Activated naive CD4-positive, alpha-beta T cell treated with anti-CD3 and anti-CD28 coated beads, Interleukin-2, amount 50 U/mL, for 16 hours (primary cell): ENCODE measurements at places on chromosomes 1 and 21.

DNA sequence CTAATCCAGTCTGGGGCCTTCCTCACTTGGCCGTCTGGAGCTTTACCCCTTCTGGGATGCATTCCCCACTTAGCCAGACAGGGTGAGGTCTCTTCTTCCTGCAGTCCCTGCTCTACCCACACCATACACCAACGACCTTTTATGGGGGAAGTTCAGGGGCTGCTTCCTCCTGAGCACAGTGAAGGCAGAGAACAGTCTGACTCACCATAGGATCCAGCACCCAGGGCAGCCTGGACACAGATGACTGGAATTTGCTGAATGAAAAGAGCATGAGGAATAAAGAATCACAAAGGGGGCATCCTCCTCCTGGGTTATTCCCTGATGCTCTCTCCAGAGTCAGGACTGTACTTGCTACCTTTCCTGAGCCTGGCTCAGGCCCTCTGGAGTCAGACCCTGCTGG is 4.6 kb upstream of the FOXE3 start:
- no peak for DNase-seq

GRCh38 chr1:150582371-150582770 is 3.0 kb upstream of the MCL1 start:
- no peak for DNase-seq

GRCh38 chr21:46399129-46399528 is 59.6 kb upstream of the DIP2A start:
- no peak for DNase-seq

- no peak for DNase-seq
Observed at GRCh38 chr1:19869929-19870328, 12.3 kb upstream of the OTUD3 start.

- no peak for DNase-seq
Observed at GRCh38 chr1:230713915-230714764, at the start of gene AGT. AGT (minus strand) TSS chr1:230714122; CDS start chr1:230710823, 3,299 bp downstream.

- DNase-seq, result no peak
Observed at GRCh38 chr1:44235808-44236207, 22.5 kb downstream of the DMAP1 start.

GRCh38 chr1:3419415-3420204 is 34.9 kb upstream of the ARHGEF16 start:
- no peak for DNase-seq

DNA sequence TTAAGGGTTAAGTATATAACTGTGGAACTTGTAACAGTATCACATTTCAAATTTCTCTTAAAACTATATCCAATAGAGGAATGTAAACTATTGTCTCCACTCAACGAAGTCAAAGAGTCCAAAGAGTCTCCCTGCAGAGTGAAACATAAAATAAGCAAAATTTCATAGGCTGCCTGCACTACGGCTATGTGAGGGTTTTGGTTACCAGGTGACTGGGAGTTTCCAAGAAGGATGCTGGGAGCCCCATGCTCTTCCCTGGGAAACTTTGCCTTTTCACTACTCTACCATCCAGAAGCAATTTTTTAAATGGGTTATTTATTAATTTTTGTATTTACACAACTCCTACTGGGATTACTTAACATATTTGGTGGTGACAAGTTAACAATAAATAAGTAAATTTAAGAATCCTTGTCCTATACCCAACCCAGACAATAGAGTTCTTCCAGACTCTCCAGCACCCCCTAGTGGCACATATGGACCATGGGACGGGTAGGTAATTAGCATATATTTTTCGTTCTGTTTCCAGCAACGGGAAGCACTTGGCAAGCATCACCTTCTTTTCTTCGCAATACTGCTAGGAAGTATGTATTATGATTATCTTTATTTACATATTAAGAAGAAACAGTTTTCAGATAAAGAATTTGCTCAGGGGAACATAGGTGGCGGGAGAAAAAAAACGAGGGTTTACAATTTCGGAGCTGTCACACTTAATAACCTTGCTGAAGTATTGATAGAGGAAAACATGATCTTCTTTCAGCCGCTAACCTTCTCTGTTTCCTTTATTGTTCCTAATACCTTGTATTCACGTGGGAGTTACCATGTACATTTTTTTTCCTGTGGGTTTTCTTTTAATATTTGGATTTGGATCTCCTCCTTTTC is 3.5 kb downstream of the FMO2 start:
- DNase-seq, result peak; percentile 20

- no peak for DNase-seq
Observed at GRCh38 chr1:204652497-204652896, 33.0 kb downstream of the LRRN2 start.

DNA sequence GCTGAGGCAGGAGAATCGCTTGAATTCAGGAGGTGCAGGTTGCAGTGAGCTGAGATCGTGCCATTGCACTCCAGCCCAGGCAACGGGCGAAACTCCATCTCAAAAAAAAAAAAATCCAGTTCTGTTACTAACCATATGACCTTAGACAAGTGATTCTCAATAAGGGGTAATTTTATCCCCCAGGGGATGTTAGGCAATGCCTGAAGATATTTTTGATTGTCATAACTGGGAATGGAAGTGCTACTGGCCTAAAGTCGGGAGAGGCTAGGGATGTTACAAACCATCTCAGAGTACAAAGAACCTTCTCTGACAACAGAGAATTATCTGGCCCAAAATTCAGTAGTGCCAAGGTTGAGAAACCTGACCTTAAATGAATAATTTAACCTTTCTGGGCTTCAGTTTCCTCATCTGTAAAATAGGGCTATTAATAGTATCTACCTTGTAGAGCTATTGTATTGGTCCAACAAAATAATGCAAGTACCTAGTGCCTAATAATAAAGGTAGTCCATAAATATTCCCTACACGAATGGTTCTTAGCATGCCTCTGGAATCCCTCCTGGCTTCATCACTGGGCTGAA is 5.8 kb upstream of the LMNA start:
- no peak for DNase-seq

DNA sequence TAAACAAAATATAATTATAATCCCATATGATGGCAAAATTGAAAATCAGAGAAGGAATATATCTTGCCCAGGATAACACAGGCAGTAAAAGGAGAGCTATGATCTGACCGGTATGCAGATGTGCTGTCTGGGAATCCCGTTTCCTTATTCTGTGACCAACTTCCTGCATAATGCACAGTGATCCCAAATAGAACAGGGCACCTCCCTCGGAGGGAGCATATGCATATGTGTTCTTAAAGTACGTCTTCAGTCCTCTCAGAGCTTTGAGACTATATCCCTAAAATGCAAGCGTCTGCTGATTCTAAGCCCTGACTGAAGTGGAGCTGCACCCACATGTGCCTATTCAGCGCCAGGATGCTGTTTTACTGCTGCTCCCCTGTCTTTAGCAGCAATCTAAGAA is 366.1 kb upstream of the PTBP2 start:
- no peak for DNase-seq

DNA sequence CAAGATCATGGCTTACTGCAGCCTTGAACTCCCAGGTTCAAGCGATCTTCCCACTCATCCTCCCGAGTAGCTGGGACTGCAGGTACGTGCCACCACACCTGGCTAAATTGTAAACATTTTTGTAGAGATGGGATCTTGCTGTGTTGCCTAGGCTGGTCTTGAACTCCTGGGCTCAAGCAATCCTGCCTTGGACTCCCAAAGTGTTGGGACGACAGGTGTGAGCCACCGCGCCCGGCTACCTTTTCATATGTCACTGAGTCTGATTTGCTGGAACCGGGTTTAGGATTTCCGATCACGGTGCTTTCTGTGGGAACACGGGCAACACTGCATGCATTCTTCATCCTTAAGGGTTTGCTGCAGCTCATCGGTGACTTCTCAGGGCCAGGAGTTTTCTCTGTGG is 32.2 kb upstream of the PCBP3 start:
- no peak for DNase-seq

DNA sequence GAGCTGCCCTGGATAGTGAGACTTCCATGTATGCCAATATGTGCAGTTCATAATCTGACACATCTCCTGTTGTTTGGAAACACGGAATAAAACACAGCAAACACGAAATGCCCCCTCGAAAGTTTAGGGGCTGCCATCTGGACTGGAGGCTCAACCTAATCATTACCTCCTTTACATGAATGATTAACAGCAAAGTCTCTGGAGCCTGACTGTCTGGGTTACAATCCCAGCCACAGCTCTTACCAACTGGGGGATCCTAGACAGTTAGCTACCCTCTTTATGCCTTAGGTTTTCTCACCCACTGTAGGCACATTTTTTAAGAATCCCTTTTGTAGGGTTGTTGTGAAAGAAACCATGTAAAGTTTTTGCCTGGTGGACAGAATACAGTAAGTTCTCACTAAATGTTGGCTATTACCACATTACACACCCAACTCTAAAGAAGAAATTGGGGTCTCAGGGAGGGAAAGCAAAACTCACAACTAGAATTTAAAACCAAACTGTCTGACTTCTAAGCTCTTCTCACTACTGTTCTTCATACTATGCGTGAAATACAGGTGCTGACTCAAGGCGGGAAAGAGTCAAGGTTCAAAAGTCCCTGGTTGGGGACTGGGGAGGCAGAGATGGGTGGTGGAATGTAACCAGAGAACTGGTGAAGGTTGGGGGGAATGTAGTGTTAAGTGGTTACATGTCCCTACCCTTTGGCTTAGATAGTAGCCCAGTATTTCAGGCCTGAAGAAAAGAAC is 24.2 kb downstream of the CYP4A22 start:
- DNase-seq, result no peak

DNA sequence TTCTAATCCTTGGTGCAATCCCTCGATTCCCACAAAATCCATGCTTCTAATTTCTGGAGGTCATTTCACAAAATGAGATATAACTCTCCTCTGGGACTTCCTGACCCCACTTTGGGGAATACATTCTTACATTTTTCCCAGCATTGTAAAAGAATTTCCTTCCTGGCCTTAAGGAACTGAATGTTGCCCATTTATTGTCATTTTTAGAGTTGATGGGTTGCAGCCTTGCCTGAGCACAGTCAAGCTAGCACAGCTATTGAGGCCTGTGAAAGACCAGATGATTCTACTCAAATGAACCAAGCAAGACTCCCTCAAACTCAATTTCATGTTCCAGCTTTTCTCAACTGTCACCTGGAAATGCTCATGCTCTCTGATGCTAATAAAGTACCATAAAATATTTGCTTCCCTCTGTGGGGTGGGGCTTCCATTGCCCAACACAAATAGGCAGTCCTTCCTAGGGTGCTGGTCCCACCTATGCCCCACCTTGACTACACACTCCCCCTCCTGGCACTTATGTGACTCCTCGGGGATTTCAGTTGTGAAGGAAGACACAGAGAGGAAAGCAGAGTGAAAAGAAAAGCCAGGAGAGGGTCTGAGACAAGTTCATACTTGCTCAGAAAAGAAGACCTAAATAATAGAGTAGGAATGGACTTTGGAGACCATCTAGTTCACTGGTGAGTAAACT is 24.0 kb upstream of the CDC7 start:
- DNase-seq, result no peak

DNA sequence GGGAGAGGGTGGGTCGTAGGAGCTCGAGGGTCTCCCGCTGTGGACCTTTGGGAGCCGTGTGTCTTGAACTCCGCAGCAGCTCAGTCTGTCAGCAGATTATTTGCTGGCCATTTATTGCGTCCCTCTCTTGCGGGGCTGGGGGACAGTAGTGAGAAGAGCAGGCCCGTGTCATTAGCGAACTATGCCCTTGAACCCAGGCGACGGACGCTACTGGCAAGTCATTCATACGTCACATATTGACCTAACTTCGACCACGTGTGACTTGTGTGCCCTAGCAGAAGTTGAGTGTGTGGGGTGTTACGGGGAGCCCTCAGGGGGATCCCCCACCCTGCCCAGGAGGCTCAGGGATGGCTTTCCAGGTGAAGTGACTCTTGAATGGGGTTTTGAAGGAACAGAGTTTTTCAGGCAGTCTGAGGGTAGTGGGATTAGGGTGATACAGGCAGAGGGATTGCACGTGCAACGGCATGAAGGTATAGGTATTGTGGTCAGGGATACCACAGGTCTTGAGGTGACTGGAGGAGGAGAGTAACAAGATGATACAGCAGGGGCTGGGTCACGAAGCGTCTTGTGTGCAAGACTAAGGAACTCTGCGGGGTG is 13.0 kb downstream of the RCC1 start:
- DNase-seq, result peak; percentile 44

- DNase-seq, result no peak
Observed at GRCh38 chr21:44962403-44962966, 22.7 kb downstream of the SLX9 start.

DNA sequence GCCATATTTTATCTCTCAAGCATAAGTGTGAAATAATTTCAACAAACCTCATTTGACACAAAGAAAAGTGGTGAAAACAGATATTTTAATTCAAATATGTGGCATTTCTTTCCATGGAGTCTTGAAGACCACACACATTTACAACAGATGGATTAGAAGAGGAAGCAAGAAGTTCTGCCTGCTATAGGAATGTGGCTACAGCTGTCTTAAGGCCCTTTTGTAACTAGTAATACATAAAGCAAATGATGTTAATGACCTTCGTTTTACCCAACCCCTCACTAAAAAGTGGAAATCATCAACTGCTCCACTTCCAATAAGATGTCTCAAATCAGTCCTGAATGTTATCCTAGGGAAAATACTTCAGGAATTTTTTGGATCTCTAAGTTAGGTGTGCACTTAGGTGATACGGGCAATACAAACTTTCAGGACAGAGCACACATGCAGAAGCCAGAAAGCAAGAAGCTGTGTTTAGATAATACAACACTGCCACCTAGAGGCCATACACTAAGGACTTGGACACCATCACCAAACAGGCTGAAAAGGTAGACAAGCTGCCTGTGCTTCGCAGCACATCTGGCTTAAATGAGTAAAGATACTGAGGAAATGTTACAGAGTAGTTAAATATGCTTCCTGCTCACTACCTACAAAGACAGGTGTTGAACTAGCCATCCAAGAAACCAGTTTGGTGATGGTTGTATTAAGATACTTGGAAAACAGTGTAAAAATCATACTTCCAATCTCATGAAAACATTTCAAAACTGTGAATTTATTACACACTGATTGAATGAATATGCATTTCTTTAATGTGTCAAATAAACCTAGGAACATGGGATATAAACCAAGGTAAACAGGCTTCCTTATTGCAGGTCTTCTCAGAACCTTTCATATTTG is 24.4 kb downstream of the RRAGC start:
- DNase-seq, result peak; percentile 20

DNA sequence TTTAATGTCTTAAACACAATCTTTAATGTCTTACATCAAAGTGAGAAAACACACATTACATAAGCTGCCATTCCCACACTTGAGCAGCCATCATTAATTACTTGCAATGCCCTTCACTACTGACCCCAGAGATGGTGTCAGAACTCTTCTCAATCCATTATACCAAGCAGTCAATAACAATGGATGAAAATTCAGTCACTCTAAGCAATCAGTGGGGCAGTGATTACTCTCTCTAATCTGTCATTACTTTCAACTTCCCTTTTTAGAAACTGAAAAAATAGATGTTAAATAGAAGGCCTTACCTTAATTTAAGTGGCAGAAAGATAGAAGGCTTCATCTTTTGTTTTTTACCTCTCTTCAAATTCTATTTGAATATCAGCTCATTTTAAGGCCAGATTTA is 9.7 kb upstream of the FRRS1 start:
- no peak for DNase-seq

- no peak for DNase-seq
Observed at GRCh38 chr1:16326833-16327404, 25.4 kb downstream of the FBXO42 start.

GRCh38 chr1:56773341-56774066 is 45.7 kb downstream of the FYB2 start:
- no peak for DNase-seq
